Activated CD4-positive, alpha-beta T cell treated with anti-CD3 and anti-CD28 coated beads, Interleukin-2, amount 10 ng/mL, durations not matched to agents 7 days and 5 days (primary cell): ENCODE measurements at places on chromosomes 16 and 17. TPM values are rescaled to one million over a fixed set of nuclear protein-coding genes. Genes with fewer than 3 reads are reported as not detected.

DNA sequence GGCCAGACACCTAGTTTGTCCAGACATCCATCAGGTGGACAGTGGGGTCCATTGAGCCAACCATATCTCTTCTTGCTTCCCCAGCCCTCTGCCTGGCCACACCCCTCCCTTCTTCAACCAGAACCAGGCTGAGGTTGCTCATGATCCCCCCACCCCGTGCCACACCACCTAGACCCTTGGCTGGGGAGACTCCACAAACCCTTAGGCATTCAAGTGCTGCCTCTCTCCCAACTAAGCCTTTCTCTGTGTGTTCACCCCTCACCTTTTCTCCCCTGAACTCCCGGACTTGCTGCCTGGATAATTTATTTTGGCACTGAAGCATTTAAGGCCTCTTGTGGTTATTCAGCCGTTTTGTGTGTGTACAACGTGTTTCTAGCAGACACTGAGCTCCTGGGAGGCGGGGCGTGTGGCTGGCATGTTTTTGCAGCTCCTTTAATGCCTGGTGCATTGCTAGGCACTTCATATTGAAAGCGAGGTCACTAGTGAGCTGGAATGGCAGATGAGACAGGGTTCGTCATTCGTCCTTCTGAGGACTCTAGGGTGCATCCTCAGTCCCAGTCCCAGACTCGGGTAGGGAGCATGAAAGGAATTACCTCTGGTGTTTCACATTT is 28.7 kb downstream of the CACNA1G start:
- H3K27me3 ChIP-seq, result no peaks in the 10 kb centered on the region
- no peak for DNase-seq
- no peaks in the 10 kb centered on the region for H3K36me3 ChIP-seq

GRCh38 chr16:4382795-4383357 is 11.2 kb downstream of the VASN start:
- peaks cover 2% of the 10 kb centered on the region for H3K4me1 ChIP-seq
- no peak overlapping the region for H3K27ac ChIP-seq

DNA sequence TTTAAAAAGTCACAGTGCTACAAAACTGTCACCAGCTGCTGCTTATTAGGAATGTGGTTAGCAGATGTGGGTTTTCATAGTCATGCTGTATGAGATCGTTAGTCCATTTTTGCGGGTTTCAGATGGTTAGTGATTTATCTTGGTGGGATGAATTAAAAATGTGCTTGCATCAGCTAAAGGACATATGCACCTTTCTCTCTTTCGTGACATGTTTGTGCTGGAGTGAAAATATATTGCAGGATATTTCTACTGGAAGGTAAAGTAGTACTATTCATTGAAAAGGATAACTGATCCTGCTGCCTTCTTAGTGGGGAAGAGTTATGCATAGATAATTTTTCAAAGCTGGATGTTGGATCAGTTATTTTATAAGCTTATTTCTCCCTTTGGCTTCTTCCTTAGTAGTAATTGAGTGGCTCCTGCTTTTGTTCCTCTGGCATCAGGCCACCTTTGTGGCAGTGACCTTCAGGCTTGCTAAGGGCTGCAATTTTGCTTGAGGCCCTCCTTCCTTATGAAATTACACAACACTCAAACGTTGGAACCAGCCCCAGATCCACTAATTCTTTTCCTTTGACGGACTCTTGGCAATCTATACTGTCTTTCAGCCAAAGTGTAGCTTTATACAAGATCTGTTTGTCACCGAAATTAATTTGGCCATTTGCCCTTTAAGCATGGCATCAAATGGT is 7.5 kb upstream of the SNTB2 start:
- no peaks in the 10 kb centered on the region for H3K36me3 ChIP-seq
- H3K4me3 ChIP-seq, result no peak overlapping the region
- no peak overlapping the region for H3K27ac ChIP-seq
- H3K4me1 ChIP-seq, result peaks cover 3% of the 10 kb centered on the region

- peaks cover 3% of the 10 kb centered on the region for H3K27me3 ChIP-seq
- no peak overlapping the region for H3K4me3 ChIP-seq
- no peaks in the 10 kb centered on the region for H3K36me3 ChIP-seq
- no peak for DNase-seq
- H3K27ac ChIP-seq, result no peak overlapping the region
Observed at GRCh38 chr17:20091174-20092029, 82.2 kb downstream of the SPECC1 start.

CAPNS2 gene
- not detected for total RNA-seq

GRCh38 chr16:67649494-67649931 is 4.6 kb downstream of the CARMIL2 start:
- peaks cover 21% of the 10 kb centered on the region for H3K4me1 ChIP-seq
- no peak overlapping the region for H3K27ac ChIP-seq
- H3K4me3 ChIP-seq, result no peak overlapping the region
- DNase-seq, result no peak

DNA sequence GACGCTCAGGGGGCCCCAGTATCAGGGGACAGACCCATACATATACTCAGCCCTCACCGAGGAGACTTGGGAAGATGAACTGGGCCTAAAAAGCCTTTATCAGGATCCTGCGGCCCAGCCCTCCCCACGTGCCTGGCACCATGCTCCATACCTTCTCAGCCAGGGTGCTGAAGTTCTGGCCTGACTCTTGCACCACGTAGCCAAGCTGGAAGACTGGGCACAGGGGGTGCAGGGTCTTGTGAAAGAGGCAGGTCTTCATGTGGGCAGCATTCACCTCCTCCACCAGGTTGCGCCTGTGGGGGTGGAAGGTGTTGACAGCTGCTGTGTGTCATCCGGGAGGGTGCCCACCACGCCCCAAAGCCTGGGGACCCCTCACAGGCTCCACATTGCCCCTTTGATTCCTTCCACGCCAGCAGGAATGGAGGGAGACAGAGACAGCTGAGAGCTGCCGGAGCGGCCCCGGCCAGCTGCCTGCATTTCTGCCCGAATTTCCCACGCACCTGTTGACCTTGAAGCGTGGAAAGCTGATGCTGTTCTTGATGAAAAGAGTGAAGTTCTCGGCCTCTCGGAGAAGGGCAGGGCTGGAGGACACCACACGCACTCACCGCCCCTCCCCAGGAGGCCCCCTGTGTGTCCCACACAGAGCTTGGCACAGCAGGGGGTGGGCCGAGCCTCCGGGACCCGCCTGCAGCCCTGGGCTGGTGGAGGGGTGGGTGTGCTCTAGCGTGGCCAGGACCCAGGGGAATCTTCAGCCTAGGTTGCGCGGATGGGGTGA is 10.4 kb upstream of the CAMKK1 start:
- no peak for DNase-seq
- H3K36me3 ChIP-seq, result no peaks in the 10 kb centered on the region
- H3K27me3 ChIP-seq, result no peaks in the 10 kb centered on the region
- no peak overlapping the region for H3K27ac ChIP-seq
- H3K4me1 ChIP-seq, result no peaks in the 10 kb centered on the region
- H3K4me3 ChIP-seq, result no peak overlapping the region

DNA sequence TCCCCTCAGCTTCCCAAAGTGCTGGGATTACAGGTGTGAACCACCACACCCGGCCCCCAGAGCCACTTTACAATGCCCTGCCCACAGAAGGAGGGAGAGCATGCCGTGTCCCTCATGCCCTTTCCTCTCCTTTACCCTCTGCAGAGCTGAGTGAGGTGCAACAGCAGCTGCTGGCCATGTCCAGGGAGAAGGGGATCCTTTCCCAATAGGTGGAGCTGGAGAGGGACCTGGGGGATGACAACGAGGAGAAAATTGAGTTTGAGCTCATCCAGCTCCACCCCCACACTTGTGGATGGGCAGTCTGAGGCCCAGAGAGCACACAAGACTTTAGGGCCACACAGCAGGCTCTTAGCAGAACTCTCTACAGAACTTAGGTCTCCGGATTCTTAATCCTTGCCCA is 7.9 kb upstream of the GSDMA start:
- no peaks in the 10 kb centered on the region for H3K36me3 ChIP-seq
- no peak overlapping the region for H3K4me3 ChIP-seq
- DNase-seq, result no peak
- H3K4me1 ChIP-seq, result peaks cover 23% of the 10 kb centered on the region

DNA sequence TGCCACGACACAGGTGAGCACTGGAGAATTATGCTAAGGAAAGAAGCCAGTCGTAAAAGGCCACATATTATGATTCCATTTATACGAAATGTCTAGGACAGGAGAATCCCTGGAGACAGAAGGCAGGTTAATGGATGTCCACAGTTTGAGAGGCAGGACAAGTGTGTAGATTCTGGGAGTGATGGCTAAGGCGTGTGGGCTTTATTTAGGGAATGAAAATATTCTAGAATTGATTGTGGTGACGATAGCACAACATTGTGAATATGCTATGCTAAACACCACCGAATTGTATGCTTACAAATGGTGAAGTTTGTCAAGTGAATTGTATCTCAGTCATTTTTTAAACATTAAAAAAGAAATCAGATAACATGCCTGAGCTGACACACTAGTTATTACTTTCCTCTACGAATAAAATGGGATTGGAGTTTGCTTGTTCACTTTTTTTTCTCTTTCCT is 5.3 kb upstream of the TXNDC11 start:
- DNase-seq, result no peak
- no peaks in the 10 kb centered on the region for H3K27me3 ChIP-seq
- peaks cover 22% of the 10 kb centered on the region for H3K4me1 ChIP-seq
- H3K4me3 ChIP-seq, result no peak overlapping the region

DNA sequence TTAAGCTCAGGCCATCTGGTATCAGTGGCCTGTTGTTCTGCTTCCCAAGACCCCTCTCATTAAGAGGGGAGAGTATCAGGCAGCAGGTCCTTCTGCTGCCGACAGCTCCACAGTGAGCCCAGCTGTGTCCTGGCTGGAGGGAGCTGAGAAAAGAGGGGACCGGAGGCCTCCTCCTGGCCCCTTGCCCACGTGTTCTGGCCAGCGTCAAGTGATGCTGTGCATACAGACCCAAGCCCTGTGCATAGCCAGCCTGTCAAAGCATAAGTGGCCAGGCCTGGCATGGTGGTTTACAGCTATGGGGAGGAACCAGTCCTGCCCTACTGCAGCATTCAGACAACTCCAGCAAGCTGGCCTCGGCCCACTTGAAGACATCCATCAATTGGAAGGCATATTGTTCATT is 48.0 kb downstream of the ABCC6 start:
- H3K27ac ChIP-seq, result no peak overlapping the region
- no peak for DNase-seq
- no peaks in the 10 kb centered on the region for H3K27me3 ChIP-seq
- H3K4me3 ChIP-seq, result no peak overlapping the region
- no peaks in the 10 kb centered on the region for H3K36me3 ChIP-seq
- H3K4me1 ChIP-seq, result no peaks in the 10 kb centered on the region

- peak; percentile 97 for DNase-seq
- H3K4me1 ChIP-seq, result peaks cover 46% of the 10 kb centered on the region
- H3K4me3 ChIP-seq, result peak overlapping the region; percentile 67
Observed at GRCh38 chr17:17041571-17042383, 480 bp upstream of the MPRIP start.

- H3K4me3 ChIP-seq, result no peak overlapping the region
- H3K27me3 ChIP-seq, result peaks cover 19% of the 10 kb centered on the region
- DNase-seq, result peak; percentile 43
- peaks cover 37% of the 10 kb centered on the region for H3K4me1 ChIP-seq
- peaks cover 8% of the 10 kb centered on the region for H3K36me3 ChIP-seq
- H3K27ac ChIP-seq, result no peak overlapping the region
Observed at GRCh38 chr16:31333686-31334649, 21.0 kb upstream of the ITGAX start.

DCTPP1 gene
- 48.4 TPM for total RNA-seq

DNA sequence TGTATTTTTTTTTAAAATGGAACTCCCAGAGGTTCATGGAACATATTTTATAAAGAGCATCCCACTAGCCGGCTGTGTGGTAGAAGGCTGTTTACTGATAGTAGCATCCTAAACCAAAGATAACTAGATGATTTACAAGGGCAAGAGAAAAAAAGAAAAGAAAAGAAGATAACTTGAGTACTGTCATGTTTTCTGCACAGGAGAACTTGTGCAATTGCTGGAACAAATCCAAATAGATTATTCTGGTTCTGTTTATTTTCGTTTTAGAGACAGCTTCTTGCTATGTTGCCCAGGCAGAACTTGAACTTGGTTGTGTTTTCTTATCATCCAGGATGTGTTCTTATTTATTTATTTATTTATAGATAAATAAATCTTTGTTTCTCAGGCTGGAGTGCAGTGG is 20.9 kb upstream of the PPM1D start:
- no peak overlapping the region for H3K4me3 ChIP-seq
- DNase-seq, result no peak
- H3K36me3 ChIP-seq, result no peaks in the 10 kb centered on the region

- H3K27me3 ChIP-seq, result no peaks in the 10 kb centered on the region
- no peak for DNase-seq
- H3K36me3 ChIP-seq, result peaks cover 67% of the 10 kb centered on the region
- no peaks in the 10 kb centered on the region for H3K4me1 ChIP-seq
- no peak overlapping the region for H3K4me3 ChIP-seq
Observed at GRCh38 chr17:80337195-80337895, 76.7 kb downstream of the RNF213 start.

GRCh38 chr16:70683146-70683944 is 2.5 kb downstream of the MTSS2 start:
- no peak overlapping the region for H3K4me3 ChIP-seq
- H3K27ac ChIP-seq, result no peak overlapping the region

TMEM107 gene
- 34.8 TPM for total RNA-seq

DNA sequence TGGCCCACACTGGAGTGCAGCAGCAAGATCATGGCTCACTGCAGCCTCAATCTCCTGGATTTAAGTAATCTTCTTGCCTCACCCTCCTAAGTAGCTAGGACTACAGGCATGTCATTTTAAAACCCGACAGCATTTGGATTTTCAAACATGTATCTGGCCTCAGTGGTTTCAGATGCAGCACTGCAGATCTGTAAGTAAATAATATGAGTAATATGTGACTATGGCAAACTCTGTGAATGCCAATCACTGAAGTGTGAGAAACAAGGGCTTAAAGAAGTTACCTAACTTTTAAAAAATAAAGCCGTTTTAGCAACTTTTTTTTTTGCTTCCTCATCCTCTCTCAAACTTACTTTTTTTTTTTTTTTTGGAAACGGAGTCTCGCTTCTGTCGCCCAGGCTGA is 11.9 kb downstream of the CEP20 start:
- H3K4me3 ChIP-seq, result no peak overlapping the region
- peaks cover 15% of the 10 kb centered on the region for H3K4me1 ChIP-seq
- no peaks in the 10 kb centered on the region for H3K27me3 ChIP-seq
- H3K36me3 ChIP-seq, result peaks cover 19% of the 10 kb centered on the region

DNA sequence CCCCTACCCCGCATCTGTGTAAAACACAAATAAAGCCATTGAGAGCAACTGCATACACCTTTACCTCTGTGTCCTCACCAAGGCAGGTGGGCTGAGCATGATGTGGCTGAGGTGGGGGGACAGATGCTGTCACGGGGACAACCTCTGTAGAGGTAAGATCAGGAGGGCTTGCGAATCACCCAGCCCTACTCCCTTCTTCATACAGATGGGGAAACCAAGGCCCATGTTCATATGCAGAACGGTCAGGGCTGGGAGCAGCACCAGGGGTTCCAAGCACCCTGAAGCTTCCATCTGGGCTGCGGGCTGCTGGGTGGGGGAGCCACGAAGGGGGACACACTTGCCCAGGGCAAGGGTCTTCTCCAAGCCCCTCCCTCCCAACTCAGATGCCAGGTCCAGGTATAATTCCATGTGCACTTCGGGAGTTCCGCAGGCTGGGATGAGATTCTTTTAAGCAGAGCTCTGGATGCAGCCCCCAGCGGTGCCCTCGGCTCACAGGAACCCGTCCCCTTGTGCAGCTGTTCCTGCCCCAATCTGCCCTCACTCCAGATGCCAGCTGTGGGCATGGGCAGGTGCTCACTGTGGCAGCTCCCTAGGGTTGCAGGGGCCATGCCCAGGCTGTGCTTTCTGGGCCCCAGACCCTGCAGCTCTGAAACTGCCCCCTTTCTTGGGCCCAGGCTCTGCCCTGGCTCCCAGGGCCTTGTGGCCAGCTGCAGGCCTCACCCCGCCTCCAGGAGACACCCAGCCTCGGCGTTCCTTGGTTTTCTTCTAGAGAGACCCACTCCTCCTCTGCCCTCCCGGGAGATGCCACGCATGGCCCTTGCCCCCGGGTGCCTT is 9.6 kb downstream of the CTRB1 start:
- H3K27ac ChIP-seq, result no peak overlapping the region
- no peak for DNase-seq
- H3K36me3 ChIP-seq, result no peaks in the 10 kb centered on the region
- no peak overlapping the region for H3K4me3 ChIP-seq

C17orf113 gene
- total RNA-seq, result not detected

NTN1 gene
- total RNA-seq, result 0.02 TPM
